Thoracic aorta (tissue), 2 donors: ENCODE measurements at places on chromosomes 7 and 10.

DNA sequence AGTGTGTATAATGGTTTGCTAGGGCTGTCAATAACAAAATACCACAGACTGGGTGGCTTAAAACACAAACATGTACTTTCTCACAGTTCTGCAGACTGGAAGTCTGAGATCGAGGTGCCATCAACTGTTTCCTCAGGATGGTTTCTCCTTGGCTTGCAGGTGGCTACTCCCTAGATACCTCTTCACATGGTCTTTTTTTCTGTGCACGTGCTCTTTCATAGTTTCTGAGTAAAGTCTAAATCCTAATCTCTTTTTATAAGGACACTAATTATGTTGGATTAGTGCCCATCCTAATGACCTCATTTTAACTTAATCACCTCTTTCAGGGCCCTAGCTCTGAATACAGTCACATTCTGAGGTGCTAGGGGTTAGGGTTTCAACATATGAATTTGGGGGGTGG is 65.9 kb downstream of the AMPH start:
- DNase-seq, result no peak

DNA sequence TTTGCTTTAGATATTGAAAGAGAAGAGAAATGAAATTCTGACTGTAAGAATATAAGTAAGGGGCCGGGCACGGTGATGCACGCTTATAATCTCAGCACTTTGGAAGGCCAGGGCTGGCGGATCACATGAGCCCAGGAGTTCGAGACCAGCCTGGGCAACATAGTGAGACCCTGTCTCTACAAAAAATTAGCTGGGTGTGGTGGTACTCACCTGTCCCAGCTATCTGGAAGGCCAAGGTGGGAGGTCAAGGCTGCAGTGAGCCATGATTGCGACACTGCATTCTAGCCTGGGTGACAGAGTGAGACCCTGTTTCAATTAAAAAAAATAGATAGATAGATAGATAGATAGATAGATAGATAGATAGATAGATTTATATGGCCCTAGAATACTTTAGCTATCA is 82.3 kb downstream of the BTRC start:
- DNase-seq, result no peak

DNA sequence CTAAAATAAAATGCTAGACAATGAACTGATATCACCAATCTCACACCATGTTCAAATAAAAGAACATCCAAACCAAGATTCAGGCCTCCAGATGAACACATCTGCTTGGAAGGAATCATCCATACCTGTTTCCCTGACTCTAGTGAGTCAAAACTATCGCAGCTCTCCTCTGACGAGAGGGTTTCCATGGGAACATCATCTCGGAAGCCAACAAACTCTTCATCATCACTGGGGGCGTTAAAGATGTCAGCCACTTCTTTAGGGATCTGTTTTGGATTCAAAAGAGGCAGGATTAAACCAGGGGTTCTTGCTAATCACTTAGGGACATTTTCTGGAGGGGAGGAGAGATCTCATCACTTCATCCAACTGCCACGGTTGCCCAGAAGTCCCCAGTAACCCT is 29.1 kb downstream of the CDCA7L start:
- no peak for DNase-seq

- DNase-seq, result no peak
Observed at GRCh38 chr7:131011976-131012375, 278.0 kb upstream of the KLF14 start.

DNA sequence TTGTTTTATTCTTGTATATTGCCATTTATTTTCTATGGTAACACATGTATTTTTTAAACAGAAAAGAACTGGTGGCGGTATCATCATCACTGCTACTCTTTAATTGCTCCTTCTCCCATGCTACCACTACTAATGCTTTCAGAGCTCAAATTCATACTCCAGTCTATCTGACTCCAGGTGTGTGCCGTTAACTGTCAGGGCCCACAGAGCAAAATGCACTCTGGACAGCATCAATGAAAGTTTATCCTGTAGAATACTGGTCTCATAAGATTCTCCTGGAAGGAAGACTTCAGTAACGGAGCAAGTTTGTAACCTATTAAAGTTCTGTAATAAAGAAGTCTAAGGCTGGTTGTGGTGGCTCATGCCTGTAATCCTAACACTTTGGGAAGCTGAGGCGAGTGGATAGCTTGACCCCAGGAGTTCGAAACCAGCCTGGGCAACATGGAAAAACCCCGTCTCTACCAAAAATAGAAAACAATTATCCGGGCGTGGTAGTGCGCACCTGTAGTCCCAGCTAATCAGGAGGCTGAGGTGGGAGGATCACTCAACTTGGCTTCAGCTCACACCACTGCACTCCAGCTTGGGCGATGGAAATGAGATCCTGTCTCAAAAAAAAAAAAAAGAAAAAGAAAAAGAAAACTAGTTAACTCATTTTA is 18.4 kb downstream of the ZNRF2 start:
- no peak for DNase-seq

DNA sequence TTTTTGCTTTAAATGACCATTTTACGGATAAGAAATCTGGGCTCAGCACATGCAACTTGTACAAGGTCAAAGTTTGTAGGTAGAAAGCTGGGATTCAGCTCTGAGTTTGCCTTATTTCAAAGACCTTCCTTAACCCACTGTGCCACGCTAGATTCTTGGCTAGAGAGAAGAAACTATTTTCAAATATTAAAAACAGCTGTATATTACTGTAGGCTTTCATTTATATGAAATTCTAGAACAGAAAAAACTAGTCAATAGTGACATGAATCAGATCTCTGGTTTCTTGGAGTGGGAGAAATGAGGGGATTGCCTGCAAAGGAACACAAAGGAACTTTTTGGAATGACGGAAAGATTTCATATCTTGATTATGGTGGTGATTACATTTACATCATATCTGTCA is 53.0 kb upstream of the C1GALT1 start:
- DNase-seq, result no peak
